ENCODE measurements at places on chromosomes 7 and 10.

DNA sequence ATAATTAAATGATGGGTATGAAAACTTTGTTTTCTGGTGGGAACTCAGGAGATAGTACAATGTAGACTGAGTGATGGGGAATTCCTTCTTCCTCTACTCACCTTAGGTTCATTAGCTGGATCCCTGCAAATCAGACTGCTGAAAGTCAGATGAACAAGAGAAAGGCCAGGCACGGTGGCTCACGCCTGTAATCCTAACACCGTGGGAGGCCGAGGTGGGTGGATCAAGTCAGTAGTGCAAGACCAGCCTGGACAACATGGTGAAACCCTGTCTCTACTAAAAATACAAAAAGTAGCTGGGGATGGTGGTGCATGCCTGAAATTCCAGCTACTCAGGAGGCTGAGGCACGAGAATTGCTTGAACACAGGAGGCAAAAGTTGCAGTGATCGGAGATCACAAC is 28.7 kb upstream of the ST8SIA6 start:
- no peak for DNase-seq

DNA sequence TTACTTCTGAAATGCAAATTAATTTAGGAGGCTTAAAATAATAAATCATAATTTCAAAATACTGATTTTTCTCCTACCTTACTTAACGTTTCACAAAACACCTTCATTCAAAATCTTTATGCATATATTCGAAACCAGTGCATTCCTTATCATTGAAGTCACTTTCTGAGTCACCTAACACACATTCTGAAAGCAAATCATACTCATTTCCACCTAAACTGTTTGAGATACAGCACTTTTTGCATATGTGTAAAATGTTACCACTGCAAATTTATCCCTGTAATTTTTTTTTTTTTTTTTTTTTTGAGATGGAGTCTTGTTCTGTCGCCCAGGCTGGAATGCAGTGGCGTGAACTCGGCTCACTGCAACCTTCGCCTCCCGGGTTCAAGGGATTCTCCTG is 15.7 kb downstream of the PPP3CB start:
- no peak for DNase-seq

GRCh38 chr10:13590886-13591285 is 4.1 kb downstream of the PRPF18 start:
- DNase-seq = no peak

GRCh38 chr10:124292911-124293615 is 125.7 kb downstream of the OAT start:
- no peak for DNase-seq

GRCh38 chr7:117113871-117114270 is 160.6 kb downstream of the ST7 start:
- no peak for DNase-seq

DNA sequence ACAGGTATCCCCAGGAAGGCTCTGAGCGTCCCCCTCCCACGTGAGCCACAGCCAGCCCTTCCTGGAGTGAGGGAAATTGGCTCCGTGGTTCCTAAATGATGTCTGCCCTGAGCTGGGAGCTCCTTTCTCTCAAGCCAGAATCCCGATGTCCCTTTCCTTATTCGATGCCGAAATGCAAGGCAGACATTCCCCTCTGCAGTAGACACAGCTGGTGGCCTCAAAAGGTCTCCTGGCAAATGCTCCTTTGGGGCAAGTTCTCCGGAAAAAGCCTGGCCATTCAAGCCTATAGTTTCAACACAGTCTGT is 98.9 kb downstream of the HIP1 start:
- DNase-seq = no peak

- no peak for DNase-seq
These were observed 65.1 kb upstream of the BET1 start for GRCh38 chr7:94069162-94069739.

GRCh38 chr10:30931094-30931493 is 100.6 kb downstream of the ZNF438 start:
- DNase-seq = no peak

- no peak for DNase-seq
These were observed 23.4 kb upstream of the NME8 start for GRCh38 chr7:37825038-37825437.
